ENCODE measurements at places on chromosomes 5 and 9. TPM values are rescaled to one million over a fixed set of nuclear protein-coding genes. Genes with fewer than 3 reads are reported as not detected.

The POU4F3 gene
- not detected for total RNA-seq

The UBTD2 gene
- total RNA-seq = 6.1 TPM

The CCL19 gene
- total RNA-seq = 0.30 TPM

The MACIR gene
- 9.8 TPM for total RNA-seq

The TAF11L10 gene
- not detected for total RNA-seq

The NPR2 gene
- total RNA-seq = 9.3 TPM

The ARL14EPL gene
- not detected for total RNA-seq

The PCDHB6 gene
- not detected for total RNA-seq

The SMIM15 gene
- 84.0 TPM for total RNA-seq

The PRDM9 gene
- total RNA-seq = not detected

DNA sequence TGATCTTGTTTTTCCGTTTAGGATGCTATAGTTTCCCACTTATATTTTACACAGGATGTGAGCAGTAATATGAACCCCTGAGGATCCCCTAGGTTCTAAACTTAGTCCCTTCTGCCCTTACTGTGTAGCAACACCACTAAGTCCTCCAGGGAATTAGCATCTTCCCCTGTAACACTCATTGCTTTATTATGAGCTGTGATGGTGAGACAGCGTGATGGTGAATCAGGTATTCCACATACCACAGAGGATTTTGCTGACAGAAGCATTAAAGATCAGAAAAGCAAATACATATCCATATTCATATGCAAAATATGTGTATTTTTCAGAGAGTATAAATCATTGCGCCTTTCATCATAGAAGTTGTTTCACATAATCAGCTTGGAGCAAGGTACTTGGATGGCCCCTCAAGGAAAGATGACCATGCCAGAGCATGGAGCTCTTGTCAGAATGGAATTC is 317.0 kb downstream of the ICE1 start:
- no peak for DNase-seq

DNA sequence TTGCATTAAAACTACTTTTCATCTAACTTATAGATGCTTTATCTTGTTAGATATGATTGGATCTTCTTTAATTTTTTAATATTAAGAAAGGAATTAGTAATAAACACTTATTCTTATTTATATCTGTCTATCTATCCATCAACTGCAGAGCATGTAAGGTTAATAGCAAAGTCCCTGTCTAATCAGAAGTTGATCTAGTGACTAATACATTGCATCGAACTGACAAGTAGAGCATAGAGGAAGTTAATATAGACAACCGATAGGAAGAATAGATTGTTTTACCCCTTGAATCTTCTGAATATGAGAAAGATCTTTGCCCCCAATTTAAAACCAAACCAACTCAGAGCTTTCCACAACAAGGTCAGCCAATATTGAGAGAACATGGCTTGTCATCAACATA is 862.0 kb upstream of the CDH6 start:
- no peak for DNase-seq

DNA sequence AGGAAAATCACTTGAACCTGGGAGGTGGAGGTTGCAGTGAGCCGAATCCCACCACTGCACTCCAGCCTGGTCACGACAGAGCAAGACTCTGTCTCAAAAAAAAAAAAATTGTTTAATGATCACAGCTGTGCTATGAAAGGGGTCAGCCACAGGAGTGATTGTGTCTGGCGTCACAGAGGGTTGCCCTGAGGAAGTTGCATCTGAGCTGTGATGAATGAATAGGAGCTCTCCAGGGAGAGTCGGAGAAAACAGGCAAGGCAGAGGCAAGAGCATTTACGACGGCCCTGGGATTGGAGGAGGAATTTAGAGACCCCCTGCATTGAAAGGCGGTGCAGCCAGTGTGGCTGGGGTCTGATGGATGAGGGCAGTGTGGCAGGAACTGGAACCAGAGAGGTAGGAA is 25.1 kb downstream of the NAIF1 start:
- DNase-seq = no peak

- DNase-seq = no peak
Observed at GRCh38 chr5:32934529-32934928, 223.4 kb downstream of the NPR3 start.

- peak; percentile 98 for DNase-seq
Observed at GRCh38 chr9:136483589-136484152, 831 bp upstream of the SEC16A start.

DNA sequence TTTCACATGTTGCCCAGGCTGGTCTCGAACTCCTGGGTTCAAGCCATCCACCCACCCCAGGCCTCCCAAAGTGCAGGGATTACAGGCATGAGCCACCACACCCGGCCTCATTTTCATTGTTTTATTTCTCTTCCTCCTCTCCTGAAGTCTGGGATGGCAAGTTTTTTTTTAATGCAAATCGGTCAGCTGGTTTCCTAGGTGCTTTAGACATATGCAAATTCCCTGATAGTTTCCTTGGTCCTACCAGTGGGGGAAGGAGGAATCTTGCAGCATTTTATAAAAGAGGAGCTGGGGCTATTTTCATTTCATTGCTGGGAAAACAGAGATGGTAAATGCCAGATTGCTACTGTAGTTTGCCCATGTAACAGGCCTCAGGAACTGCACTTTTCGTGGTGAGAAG is 179.4 kb downstream of the ACTL7B start:
- no peak for DNase-seq

GRCh38 chr9:2583308-2584013 is 38.1 kb upstream of the VLDLR start:
- DNase-seq = no peak

- DNase-seq = no peak
Observed at GRCh38 chr5:75185763-75186162, 50.9 kb downstream of the ANKRD31 start.

- peak; percentile 41 for DNase-seq
Observed at GRCh38 chr5:81852291-81853029, 101.6 kb upstream of the SSBP2 start.

GRCh38 chr9:1880038-1880565 is 135.0 kb upstream of the SMARCA2 start:
- DNase-seq = peak; percentile 36

DNA sequence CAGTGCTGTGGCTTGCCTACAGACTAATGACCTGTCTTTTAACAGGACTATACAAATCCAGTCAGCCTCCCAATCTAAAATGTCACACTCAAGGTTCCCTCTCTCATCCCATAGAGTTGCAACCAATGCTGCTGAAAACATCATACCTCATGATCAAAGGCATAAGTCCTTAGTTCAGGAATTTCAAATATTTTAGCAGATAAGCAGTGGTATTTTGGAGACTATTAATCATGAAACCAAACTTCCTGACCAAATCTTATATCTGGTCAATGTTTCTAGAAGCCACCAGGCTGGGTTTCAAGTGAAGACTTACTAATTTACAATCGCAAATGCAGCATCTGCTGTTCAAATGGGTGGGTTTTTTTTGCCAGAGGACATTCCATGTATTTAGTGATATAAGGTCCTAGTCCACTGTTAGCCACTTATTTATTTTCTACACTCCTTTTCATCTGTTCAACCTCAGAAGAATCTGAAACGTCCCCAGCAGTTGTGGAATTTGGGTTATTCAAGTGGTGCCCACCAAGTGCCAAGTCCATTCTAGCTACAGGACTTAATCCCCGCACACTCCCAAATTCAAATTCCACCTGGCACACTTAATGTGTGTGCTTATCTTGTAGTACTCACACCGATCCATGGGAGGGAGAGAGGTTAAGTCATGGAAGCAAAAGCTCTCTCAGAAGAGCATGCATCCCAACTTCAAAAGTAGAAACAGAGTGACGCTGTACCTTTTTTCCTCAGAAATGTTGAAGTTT is 5.8 kb downstream of the TAS2R1 start:
- DNase-seq = no peak

GRCh38 chr5:9930156-9930555 is 300.0 kb upstream of the TAS2R1 start:
- no peak for DNase-seq

- DNase-seq = peak; percentile 81
Observed at GRCh38 chr5:179146277-179146676, 86.1 kb downstream of the ZNF354C start.

DNA sequence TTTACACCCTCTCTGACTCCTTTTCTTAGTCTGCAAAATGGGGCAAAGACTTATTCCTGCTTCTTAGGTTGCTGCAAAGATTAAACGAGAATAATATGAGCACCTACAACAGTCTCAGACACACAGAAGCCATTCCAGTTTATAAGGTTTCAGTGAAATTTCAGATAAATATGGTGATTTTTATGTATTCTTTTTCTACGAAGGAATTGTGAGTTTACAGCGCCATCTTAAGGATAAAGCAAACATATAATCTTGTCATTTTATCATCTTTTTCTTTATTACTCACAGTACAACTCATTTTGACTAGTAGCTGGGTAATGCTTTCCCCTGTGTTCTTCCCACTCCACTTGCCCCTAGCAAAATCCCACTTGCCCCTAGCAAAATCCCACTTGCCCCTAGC is 29.2 kb upstream of the SMC5 start:
- DNase-seq = no peak

- DNase-seq = no peak
Observed at GRCh38 chr5:93145767-93146166, 435.3 kb downstream of the NR2F1-AS1 start.

DNA sequence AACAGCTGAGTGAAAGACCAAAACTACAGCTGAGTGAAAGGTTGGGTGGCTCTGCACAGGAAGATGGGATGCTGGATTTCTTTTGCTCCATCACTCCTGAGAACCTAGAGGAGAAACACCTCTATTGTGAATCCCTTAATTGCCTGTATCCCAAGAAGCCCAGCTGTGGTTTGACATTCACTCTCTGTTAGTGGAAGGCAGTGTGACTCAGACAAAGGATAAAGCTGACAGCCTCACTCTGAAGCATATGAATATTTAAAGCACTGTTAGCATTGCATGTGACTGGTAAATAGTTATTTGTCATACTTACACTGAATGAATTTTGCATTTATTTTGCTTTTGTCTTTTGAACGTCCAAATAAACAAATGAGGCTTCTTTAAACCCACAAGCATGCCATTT is 367.1 kb upstream of the RIOK2 start:
- DNase-seq = no peak

GRCh38 chr5:9381464-9381863 is 164.4 kb downstream of the SEMA5A start:
- DNase-seq = no peak

- DNase-seq = no peak
Observed at GRCh38 chr5:169546346-169546745, 37.2 kb upstream of the SPDL1 start.

DNA sequence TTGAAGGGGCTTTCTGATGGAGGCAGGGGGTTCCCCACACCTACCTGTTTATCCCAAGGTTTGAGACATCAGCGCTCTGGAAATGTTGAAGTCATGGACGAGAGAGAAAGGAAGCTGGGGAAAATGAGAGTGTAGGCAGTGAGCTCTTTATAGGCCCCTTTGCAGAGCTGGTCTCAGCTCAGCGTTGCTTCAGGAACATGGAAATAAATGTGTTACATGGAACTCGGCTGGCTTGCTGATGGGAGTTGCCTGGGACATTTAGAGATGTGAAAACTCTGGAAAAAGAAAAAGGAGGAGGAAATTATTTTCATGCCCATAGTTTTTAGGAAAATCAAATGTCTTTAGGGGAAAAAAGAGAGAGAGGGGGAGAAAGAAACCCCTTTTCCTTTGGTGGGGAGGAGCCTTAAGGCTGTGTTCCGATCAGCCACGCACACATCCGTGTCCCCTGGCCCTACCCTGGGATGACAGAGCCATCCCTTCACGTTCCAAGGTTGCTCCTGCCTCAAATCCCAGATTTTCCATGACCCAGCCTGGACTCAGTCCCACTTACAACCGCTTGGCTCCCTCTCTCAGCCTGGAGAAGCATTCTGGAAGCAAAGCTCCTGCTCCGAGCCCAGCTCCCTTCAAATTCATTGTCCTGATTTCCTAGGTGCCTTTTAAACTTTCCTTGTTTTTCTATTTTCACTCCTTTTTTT is 78.3 kb downstream of the COL27A1 start:
- DNase-seq = no peak

GRCh38 chr5:101370181-101370580 is 467.1 kb upstream of the ST8SIA4 start:
- DNase-seq = no peak

GRCh38 chr5:134006115-134006514 is 1.3 kb upstream of the VDAC1 start:
- no peak for DNase-seq

All from activated CD4-positive, alpha-beta T cell treated with anti-CD3 and anti-CD28 coated beads for 36 hours (primary cell).